ENCODE measurements at places on chromosomes 3 and 15.

- no peak for DNase-seq
These were observed 160.0 kb downstream of the STT3B start for GRCh38 chr3:31692751-31693150.

DNA sequence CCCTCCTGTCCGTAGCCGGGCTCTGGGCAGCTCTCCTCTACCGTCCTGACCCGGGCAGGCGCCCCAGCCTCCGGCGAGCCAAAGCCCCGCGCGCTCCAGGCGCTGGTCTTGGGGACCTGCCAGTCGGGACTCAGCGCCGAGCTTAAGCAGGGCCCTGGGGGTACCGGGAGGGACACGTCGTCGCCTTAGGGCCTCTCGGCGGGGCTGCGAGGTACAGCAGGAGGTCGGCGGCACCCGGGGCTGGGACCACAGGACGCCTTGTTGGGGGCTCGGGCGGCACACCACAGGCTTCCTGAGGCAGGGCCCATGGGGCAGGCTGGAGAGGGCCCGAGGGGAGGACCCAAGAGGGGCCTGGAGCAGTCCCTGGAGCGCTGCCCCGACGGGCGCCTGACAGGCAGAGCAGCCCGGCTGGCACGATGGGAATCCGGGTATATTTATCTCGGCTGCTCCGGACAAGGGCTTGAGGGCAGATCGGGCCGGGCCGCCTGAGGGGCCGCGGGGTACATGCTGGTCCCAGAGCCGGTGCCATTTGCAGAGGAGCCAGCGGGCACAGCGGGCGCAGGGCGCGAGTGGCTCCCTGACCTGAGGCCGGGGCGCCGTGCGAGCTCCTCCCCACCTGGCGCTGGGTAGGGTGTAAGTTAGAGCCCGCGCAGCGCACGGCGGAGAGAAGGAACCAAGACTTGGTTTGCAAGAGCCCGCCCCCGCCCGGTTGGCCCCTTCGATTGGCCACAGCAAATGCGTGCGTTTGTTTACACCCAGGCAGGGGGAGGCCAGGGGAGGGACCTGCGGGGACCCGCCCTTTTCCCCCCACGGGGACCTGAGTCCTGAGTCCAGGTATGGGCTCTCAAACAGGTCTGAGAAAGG lies 574 bp downstream of the SLC38A3 start:
- no peak for DNase-seq

- DNase-seq: no peak
These were observed 763 bp upstream of the ZIC4 start for GRCh38 chr3:147407114-147407497.

DNA sequence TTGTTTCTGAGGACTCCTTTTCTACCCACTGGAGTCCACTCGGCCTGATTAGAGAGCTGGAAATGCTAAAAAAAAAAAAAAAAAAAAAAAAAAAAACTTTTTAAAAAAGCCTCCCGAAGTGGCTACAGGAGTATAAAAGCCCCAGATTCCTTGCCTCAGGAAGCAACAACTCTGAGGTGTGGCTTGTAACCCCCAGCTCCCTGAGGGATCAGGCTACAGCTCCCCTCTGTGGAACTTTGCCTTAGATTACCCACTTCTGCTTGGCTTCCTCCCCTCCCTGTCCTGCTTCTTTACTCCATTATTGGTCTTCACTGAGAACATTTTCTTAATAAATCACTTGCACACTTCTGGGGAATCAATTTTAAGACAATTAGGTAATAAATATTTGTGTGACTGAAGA lies 49.7 kb upstream of the GADL1 start:
- DNase-seq: no peak

DNA sequence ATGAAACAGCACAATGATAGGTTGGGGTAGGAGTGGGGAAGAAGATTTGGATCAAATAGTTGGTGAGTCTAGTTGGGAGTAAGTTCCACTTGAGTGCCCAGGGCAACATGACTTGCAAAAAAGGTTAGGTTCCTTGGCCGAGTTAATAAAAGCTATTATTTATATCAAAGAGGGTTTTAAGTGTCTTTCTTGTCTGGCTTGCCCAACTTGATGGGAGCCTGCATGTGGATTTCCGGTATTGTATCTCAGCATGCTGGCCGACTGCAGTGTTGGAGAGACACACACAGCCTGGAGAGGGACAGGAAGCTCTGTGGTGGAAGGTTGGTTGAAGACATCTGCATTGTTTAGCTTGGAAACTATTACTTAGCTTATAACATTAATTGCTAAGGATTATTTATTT lies 449.5 kb upstream of the TBL1XR1 start:
- DNase-seq: no peak

DNA sequence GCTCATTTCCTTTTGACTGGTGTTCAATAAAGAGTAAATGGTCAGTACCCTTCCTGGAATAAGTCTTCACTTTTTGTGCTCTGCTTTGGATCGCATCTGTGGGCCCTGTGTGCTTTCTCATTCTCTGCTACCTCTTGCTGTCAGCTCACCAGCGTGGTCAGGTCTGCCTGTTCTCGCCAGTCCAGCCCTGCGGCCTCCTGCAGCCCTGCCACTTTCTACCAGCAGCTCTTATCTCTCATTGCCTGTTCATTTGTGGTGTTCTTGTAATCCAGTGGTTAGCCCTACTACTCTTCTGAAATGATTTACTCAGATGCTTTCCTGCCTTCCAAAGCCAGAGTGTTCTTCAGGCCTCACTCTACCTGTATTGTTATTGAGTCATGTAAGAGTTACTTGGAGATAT lies 54.8 kb downstream of the CHCHD6 start:
- DNase-seq: no peak

- no peak for DNase-seq
These were observed 108.4 kb downstream of the OXNAD1 start for GRCh38 chr3:16373341-16373946.

GRCh38 chr3:4889896-4890295 lies 89.3 kb upstream of the BHLHE40 start:
- no peak for DNase-seq

DNA sequence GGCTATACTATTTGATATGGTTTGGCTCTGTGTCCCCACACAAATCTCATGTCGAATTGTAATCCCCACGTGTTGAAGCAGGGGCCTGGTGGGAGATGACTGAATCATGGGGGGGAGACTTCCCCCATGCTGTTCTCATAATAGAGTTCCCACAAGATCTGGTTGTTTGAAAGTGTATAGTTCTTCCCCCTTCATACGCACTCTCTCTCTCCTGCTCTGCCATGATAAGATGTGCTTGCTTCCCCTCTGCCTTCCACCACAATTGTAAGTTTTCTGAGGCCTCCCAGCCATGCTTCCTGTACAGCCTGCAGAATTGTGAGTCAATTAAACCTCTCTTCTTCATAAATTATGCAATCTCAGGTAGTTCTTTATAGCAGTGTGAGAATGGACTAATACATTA lies 290.1 kb upstream of the CHRM5 start:
- no peak for DNase-seq

GRCh38 chr3:102699819-102700140 lies 265.0 kb downstream of the ZPLD1 start:
- no peak for DNase-seq

- DNase-seq: peak; percentile 31
These were observed 222.8 kb downstream of the PTPRG start for GRCh38 chr3:61783993-61784718.

GRCh38 chr3:100463646-100464155 lies 28.7 kb upstream of the TMEM45A start:
- DNase-seq: no peak

- DNase-seq: no peak
These were observed 87.1 kb downstream of the RARB start for GRCh38 chr3:25515171-25515570.

GRCh38 chr3:189862385-189862998 lies 231.3 kb downstream of the TP63 start:
- peak; percentile 59 for DNase-seq

DNA sequence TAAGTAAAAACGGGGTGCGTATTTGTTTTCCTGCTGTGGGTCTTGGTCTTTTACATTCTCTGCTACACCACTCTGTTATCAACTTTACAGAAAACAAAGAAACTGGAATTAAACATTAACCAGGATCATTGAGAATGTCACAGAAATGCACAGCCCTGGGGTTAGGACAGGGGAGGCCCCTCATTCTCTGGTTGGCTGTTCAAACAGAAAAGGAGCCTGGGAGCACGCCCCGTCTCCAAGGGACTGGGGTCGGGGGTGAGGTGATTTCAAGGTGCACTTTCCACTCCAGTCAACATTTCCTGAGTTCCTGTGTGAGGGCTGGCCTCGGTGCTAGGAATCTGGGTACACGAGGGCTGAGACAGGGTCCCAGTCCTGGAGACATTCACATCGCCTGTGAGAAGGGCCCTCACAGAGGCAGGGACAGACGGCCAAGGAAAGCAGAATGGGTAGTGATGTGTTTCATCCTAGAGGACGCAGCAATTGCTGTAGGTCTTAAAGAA lies 30.3 kb downstream of the CPN2 start:
- no peak for DNase-seq

DNA sequence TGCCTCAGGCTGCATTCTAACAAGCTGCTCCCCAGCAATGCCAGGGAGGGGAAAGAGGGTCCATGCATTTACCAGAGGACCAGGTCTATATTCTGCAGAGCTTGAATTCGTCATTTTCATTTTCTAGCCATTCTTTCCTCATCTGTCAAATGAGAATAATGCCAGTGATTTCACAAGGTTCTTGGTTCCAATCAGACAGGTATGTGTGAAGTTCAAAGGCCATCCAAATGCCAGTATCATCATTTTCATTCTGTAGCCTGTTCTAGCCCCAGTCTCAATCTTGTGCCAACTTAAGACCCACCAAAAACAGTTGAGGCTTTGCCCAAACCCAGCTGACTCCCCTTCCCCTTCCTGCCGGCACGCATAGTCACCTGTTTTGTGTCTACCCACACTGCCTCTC lies 112.7 kb downstream of the IQSEC1 start:
- DNase-seq: no peak

GRCh38 chr3:193407112-193407511 lies 28.6 kb upstream of the ATP13A5 start:
- no peak for DNase-seq

DNA sequence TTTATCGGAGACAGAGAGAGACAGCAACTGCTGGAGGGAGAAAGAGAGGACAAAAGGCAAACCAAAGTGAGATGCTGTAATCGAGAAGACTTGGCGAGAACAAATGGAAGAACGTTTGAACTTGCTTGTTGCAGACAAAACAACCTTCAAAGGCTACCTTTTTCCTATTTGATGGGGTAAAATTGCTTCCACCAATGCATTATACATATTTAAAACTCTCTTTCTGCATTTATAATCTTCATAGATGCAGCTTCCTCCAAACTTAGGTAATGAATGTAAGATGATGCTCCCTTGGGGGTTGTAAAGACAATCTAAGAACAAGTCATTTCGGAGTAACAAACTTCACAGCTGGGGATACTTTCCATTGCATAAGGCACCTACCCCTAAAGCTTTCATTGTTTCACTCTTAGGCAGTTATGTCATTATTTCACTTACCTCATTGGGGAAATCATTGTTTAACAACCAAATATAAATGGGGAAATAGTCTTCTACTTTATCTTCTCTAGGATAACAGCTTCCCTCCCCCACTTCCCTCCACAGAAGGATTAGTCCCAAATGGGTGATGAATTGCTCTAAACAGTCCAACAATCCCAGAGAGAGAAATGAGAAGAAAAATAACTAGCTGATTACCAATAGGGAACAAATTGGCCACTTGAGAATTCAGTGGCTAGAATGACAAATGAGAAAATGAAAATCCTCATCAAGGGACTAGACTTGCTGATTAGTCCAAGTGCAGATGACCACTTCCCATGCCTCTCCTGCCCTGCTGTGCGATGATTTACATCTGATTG lies 269.8 kb upstream of the ADAMTS9 start:
- no peak for DNase-seq

DNA sequence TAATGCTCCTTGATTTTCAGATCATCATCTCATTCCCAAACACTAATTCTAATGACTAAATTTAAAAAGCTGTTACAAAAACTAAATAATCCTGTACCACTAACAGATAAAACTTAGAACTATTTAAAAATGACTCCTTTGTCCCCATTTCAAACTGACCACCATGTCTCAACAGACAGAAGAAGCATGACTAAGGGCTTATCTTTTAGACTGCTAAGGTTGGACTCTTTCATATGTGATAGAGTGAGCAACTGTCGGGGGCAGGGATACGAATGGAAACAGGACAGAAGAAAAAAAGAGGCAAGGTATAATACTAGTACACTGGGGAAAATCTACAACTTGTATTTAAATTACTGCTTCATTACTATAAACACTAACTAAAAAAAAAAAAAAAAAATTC lies 23.3 kb downstream of the SNX4 start:
- no peak for DNase-seq

- DNase-seq: no peak
These were observed 13.8 kb downstream of the PKM start for GRCh38 chr15:72217216-72217615.

DNA sequence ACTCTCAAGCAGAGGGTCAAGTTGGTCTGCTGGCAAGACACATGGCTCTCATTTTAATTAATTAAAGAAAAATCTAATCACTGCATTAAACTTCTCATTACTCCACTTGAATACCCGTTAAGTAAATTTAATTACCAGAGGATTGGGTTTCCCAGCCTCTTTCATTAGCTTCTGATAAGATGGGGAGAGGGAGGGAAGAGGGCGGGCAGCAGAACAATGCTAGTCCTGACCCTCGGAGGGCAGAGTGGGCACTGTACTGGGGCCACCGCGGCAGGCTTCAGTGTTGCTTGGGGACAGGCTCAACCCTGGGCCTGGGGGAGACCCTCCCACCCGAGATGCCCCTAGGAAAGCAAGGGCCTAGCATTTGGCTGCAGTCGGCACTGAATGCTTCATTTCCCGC lies 55.6 kb upstream of the LINGO1 start:
- no peak for DNase-seq

DNA sequence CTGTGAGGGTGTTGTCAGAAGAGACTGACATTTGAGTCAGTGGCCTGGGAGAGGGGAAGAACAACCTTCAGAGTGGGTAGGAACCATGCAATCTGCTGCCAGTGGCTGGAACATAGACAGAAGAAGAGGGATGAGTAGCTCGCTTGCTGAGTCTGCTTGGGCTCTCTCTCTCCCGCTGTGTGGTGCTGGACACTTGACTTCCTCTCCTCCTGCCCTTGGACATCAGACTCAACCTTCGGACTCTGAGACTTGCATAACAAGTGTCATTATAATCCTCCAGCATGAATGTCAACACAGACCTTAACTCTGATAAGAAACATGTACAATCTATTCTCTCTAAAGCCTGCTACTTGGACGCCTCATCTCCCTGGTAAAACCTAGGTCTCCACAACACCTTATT lies 5.9 kb upstream of the NMD3 start:
- DNase-seq: no peak

DNA sequence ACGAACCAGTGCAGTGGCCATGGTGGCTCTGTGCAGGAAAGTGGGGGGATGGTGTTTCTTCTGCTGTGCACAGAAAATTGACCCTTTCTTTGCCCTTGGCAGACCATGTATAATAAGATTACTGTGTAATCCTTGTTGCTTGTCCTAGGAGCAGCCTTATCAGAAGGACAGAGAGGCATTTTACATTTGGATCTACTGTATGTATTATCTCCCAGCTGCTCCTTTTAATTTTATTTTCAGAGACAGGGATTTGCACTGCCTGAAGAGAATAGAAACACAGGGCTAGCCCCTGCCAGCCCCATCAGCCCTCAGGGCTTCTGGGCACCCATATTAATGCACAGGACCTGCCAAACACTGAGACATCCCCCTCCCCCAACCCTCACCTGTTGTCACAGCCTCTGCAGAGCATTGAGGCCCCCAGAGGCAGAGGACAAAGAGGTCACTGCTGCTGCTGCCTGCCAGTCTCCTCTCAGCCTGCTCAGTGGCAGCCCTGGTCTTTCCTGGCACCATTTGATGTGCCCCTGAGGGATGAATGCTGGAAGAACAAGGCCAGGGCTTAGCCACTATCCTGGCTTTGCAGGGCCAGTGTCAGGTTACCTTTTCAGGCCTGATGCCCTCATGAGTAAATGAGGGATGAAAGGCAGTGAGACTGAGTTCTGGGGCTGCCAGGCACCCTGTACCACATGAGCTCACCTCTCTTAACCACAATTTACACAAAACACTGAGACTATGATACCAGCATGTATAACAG lies 533.4 kb downstream of the NTRK3 start:
- no peak for DNase-seq
